ENCODE measurements at places on chromosomes 3 and 15. TPM values are rescaled to one million over a fixed set of nuclear protein-coding genes. Genes with fewer than 3 reads are reported as not detected.

Gene MAGI1
- total RNA-seq = 28.4 TPM

Gene FBXW12
- not detected for total RNA-seq

Gene PLA2G4D
- not detected for total RNA-seq

Gene TM4SF4
- total RNA-seq = not detected

Gene AMT
- not detected for total RNA-seq

Gene LRRC31
- total RNA-seq = not detected

Gene ROPN1B
- not detected for total RNA-seq

Gene MCTP2
- total RNA-seq = 25.5 TPM

Gene OR5K2
- total RNA-seq = not detected

Gene NANOGP8
- not detected for total RNA-seq

Gene GRK7
- total RNA-seq = not detected

DNA sequence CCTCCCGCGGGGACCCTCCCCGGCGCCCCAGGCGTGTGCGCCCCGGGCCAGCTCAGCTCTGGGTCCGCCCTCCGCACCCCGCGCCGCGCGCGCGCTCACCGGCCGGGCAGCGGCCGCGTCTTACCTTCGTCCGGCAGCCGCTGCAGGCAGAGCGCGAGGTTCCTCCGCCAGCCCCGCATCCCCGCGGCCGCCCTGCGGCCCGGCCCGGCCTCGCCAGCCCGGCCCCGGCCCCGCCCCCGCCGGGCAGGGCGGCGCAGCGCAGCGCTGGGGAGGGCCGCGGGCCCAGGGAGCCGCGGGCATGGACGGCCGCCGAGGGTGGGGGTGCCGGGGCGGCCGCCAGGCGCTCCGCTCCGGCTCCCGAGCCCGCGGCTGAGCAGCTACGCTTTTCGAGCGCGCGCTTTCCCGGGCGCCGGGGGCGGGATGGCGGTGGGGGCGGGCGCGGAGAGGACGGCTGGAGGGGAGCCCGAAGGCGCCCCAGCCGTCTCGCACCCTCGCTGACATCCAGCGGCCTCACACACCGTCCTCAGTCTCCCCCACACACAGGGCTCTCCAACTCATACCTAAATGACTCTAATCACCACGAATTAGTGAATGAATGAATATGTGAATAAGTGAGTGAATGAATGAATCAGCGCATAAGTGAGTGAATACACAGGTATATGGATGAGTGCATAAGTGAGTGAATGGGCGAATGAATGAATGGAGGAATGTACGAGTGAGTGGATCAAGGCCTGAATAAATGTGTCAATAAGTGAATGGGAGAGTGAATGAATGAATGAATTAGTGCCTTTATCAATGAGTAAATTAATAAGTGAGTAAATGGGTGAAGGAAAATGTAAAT, 48.5 kb upstream of the CCDC174 start:
- DNase-seq = no peak

- DNase-seq = no peak
Observed at GRCh38 chr3:125168711-125169393, 43.7 kb downstream of the SLC12A8 start.

- no peak for DNase-seq
Observed at GRCh38 chr3:185353823-185354614, 8.9 kb upstream of the MAP3K13 start.

GRCh38 chr15:72685301-72685924, 569 bp downstream of the HIGD2B start:
- DNase-seq = no peak

- DNase-seq = no peak
Observed at GRCh38 chr15:101313041-101313761, 18.2 kb upstream of the SNRPA1 start.

GRCh38 chr15:101537483-101538080, 48.1 kb upstream of the PCSK6 start:
- no peak for DNase-seq

- DNase-seq = no peak
Observed at GRCh38 chr3:25610167-25610566, 54.5 kb downstream of the TOP2B start.

DNA sequence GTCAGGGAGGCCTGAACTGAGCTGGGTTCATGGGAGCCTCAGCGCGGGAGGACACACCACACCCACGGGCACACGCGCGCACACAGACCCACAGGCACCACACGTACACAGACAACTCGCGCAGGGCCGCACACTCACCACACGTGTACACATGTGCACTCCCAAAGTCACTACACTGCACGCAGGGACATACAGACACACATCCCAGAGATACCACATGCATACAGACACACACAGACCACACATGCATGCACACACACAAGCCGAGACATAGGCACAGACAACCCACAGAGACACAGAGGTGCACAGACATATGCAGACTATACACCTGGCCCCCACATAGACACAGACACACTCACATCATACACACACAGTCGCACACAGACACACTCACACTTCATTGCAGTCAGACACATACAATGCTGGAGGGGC, 1.1 kb upstream of the MGLL start:
- no peak for DNase-seq

- DNase-seq = no peak
Observed at GRCh38 chr15:31268108-31268501, 58.5 kb upstream of the KLF13 start.

GRCh38 chr3:11514191-11514821, 129.4 kb downstream of the VGLL4 start:
- peak; percentile 90 for DNase-seq

DNA sequence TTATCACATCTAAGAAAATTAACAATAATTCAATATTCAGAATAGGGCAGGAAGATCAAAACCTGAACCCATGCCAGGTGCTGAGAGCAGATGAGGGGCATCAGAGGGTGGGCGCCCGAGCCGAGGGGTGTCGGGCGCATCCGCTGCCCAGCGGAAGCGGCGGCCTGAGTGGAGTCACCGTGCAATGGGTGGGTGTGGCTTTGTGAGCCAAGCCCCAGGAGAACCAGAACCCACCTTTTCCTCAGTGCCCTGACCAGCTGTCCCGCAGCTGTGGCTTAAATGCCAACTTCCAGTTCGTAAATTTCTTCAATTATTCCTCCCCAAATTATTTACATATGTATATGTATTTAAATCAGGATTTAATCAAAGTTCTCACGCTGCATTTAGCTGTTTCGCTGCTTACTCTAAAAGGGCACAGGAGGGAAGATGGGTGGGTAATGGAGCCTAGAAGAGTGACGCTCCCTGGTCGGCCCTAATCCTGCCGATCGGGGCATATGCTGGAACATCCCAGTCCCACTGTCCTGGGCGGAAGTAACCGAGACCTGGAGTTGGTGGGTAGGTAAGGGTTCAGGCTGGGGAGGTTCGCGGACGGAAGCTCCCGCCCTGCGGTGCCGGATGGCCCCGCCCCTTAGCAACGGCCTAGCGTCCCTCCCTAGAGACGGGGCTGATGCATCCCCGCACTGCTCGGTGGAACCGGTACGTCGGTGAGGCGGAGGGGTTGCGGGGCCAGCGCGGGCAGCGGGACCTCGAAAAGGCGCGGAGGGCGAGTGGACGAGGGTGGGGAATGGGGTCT, 1.3 kb downstream of the DNAH1 start:
- DNase-seq = no peak

DNA sequence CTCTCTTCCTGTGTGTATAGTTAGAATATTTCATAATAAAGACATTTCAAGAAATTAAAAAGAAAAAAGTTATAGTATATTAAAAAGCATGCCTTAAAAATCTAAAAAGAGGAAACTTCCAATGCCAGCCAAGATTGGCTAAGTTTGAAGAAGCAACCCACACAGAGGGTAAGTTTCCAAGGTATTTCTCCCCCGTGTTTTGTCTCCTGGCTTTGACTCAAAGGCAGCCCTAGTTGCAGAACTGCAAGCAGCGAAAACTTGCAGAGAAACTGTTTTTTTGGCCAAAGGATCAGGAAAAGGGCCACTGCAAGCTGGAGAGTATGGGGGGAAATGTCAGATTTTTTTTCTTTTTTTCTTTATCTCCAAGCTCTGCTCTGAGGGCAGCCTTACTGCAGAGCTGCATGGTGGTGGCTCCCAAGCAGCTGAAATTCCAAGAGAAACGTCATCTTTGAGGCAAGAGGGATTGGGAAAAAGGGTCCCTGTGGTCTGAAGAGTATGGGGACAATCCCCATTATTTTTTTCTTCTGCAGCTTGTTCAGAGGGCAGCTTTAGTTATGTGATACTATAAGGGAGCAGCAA, 23.0 kb downstream of the HACL1 start:
- no peak for DNase-seq

- DNase-seq = no peak
Observed at GRCh38 chr3:140189976-140190375, 255.0 kb downstream of the CLSTN2 start.

DNA sequence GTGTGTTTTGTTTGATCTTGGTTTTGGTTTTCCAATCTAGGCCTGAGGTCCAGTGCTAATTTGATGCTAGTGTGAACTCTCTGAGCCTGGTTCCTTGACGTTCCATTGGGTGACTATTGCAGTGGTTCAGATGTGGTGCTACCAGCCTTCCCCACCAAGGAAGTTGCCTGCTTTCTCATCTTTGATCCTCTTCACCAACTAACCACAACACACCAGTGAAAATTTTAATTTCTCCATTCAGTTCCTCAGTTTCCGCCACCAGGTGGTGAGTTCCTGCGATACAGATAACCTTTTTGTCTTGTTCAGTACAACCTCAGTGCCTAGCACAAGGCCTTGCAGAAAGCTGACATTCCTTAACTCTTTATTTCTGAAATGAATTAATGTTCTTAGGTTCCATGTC, 337.4 kb upstream of the TPRG1 start:
- no peak for DNase-seq

DNA sequence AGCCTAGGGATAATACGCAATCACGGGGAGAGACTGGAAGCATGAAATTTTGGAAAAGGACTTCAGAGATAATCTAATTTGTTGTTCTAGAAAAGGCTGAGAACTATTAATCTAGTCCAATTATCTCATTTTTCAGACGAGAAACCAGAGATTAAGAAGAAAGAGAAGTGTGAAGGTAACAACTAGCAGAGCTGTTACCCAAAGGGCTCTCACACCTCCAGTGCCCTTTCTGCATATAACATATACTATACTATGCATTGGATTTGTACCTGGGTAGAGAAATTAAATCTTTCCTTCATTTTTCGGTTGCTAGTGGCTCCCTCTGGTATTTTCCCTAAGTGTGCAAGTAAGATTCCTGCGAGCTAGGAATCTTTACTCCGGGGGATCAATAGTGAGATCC, 13.4 kb upstream of the TM4SF19 start:
- no peak for DNase-seq

GRCh38 chr3:170598091-170598502, 12.2 kb upstream of the SLC7A14 start:
- DNase-seq = no peak

GRCh38 chr3:170043506-170043905, 5.7 kb downstream of the GPR160 start:
- no peak for DNase-seq

- DNase-seq = no peak
Observed at GRCh38 chr15:52802110-52802509, 12.0 kb upstream of the ONECUT1 start.

DNA sequence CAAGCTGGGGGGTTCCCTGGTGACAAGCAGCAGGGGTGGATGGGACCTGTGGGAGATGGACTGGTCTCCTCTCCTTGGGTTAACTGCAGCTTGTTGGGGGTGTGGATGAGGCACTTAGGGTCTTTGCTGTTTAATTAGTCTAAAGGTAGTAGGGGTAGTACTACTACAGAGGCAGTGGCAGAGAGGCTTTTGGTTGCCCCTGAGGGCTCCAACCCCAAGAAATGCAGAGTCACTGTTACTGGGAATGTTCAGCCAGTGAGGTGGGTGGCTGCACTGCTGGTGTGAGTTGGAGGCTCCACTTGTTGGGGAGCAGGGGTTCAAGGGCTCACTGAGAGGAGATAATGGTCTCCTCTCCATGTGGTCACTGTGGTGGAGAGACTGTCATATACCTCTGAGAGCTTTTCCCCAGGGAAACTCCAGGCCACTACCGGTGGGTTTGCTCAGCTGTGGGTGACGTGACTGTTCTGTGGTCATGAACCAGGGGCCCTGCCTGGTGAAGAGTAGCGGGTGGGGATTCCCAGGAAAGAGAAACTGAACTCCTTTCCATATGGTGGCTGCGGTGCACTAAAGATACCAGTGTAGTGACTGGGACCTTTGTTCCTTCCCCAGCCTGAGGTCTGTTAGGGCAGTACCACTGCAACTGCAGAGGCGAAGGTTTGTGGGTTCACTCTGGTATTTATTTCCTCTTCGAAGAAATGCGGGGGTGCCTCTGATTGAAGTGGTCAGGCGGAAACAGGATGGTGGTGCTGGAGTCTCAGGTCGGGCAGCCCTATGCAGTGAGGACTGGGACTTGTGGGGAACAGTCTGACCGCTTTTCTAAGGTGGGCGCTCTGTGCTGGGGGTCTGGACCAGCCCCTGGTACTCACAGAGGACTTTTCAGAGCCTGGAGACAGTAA, 68.9 kb upstream of the TNFSF10 start:
- DNase-seq = no peak

- no peak for DNase-seq
Observed at GRCh38 chr3:44198284-44199269, 43.1 kb upstream of the TOPAZ1 start.

DNA sequence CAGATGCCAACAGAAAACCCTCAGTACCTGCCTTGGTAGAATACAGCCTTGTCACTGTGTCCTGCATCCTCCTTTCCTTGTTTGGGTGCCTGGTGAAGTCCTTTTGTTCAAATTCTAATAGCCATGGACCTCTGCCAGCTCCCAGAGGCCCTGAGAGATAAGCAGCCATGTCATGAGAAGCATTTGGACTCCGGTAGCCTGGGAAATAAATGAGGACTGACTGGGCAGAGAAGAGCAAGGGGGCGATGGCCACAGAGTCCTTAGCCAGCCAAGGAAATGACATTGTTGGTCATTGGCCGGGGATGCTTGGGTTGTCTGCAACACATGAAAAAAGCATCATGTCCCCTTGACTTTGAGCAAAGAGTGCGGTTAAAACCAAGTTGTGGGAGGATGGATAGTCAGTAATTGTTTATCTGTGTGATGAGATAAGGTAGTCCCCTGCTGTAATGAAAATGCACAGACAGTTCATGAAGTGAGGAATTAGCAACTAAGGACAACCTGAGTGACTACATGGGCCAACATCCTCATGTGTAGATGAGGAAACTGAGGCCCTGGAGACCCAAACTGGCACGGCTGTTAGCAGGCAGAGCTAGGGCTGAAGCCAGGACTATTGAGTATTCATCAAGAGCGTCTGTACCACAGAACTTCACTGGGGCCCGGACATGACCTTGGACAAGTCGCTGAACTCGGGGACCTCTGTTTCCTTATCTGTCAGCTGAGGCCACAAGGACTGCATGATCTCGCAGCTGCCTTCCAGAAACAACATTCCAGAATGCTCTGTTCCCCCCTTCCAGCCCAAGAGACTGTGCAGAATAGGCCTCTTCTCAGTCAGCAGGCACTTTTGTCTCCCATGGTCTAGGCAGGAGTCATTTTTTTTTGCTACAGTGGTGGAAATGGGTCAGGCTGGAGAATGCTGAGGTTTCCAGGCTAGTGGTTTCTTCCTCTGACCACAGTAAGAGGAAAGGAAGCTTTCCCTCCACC, 90.5 kb upstream of the CTDSPL start:
- peak; percentile 73 for DNase-seq
